ENCODE measurements at places on chromosomes 7 and 10.

DNA sequence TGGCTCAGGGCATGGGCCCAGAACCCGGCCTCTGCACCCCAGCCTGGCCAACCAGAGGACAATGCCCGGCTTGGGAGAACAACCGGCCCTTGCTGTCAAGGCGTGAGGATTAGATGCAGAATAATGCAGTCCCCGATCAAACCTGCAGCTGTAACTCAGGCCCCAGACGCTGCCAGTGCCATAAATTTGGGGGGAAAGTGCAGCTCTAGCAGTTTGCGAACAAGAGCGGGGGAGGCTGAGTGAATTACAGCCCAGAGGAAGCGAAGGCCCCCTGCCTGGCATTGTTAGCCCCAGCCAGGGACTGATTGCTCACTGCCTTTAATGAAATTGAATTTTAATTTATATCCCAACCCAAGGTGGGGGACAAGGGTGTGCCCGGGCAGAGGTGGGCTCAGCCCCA, 38.0 kb upstream of the GNA12 start:
- DNase-seq = no peak

DNA sequence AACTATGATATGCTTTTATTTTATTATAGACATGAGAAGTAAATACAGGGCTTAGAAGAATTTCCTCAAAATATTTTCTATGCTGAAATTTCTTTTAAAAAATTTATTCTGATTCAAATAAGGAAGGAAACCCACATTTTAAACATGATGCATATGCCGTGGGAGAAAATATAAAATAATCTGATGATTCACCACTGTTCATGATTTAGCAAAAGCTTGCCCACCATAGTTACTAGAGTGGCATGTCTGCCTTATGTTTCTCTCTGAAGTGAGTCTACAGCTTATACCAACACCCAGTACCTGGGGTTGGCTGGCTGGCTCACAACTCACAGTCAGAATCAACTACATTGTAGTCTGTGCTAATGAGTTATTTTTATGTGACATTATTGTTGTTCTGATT, 102.0 kb downstream of the GNAI1 start:
- DNase-seq = no peak

DNA sequence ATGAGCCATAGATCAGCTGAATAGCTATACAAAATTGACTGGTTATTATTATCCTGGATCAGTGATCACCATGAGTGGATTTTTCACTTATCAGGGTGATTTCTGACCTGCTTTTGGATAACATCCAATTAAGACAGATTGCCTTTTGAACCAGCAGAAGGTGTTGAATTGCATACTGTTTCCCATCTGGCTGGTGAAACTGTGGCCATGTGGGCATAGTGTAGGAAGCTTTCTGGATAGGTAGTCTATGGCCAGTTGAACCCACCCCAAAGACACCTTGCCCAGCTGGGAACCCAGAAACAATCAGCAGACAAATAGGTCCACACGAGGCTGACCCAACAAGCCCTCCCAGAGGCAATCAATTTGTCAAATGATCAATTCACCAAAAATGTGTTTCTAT, 29.3 kb downstream of the DNAJC12 start:
- no peak for DNase-seq

GRCh38 chr10:127408733-127409132, 140.4 kb upstream of the NPS start:
- no peak for DNase-seq

- peak; percentile 91 for DNase-seq
These were observed 39.8 kb upstream of the TRIM8 start for GRCh38 chr10:102604439-102604841.

DNA sequence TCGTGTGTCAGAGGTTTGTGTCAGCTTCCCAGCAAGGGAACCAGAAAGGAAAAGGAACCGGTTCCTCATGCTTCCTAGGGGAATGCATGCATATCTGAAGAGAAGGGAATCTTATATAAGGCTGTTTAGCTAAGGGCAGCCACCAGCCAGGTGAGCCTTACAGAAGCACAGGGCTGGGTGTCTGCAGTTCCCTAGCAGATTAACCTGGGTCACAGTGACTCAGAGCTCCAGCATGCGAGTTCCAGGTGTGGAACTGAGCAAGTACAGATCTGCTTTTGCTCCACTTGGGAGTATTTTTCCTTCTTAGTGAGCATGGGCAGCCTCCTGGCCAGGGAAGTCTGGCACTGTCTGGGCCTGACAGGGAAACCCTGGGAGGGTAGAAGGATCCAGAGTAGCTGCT, 957 bp upstream of the ANKRD2 start:
- DNase-seq = no peak

- DNase-seq = no peak
These were observed 904.9 kb downstream of the IPMK start for GRCh38 chr10:57362811-57363210.

- no peak for DNase-seq
These were observed 85.9 kb downstream of the GPR37 start for GRCh38 chr7:124679586-124680225.

- no peak for DNase-seq
These were observed 15.1 kb downstream of the CACNB2 start for GRCh38 chr10:18155321-18155720.

- DNase-seq = no peak
These were observed 27.7 kb upstream of the MYH16 start for GRCh38 chr7:99244939-99245338.

DNA sequence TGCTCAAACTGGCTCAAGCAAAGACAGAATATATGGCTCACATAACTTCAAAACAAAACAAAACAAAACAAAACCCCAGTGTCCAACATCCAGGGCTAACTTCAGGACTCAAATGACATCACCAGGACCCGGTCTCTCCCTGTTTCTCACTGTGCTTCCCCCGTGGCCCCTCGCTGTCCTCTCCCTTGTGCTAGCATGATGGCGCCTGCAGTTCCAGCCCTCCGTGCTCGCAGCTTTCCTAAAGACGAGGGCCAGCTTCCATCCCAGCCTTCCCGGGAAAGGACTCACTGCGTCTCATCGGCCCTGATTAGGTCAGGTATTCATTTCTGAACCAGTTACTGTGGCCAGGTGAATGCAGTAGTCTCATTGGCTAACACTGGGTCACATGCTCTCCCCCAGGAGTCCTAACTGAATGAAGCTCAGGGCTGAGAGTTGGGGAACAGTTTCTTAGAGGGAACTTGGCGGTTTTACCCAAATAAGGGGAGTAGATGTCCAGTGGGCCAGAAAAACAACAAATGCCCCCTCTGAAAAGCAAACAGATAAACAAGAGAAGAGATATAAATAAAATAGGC, 33.0 kb upstream of the CTBP2 start:
- no peak for DNase-seq

DNA sequence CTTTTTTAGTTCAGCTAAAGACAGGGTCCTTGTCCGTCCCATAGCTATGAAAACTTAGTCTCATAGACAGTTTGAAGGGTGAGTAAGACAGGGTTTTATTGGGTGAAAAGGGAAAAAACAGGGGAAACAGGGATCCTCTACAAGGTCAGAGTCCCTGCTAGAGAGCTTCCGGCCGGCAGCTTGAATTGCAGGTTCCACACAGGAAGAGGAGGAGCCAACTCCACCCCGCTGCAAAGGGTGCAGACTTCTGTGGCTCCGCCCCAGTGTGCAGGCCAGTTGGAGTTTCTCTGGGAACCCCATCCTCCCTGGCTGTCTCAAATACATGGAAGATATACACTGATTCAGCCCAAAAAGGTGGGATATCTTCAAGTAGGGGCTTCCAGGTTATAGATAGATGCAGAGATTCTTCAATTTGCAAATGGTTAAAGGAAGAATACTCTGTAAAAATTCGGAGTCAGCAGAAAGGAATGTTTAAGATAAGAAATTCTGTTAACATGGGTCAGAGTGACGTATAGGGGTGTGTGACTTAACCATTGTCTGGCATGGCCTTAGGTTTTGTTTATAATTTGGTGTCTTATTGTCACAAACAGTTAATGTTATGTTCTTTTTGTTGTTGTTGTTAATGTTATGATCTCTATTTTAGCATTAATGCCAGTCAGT, 34.6 kb upstream of the HECW1 start:
- peak; percentile 29 for DNase-seq

GRCh38 chr10:16809074-16809718, 8.0 kb downstream of the RSU1 start:
- DNase-seq = peak; percentile 54

DNA sequence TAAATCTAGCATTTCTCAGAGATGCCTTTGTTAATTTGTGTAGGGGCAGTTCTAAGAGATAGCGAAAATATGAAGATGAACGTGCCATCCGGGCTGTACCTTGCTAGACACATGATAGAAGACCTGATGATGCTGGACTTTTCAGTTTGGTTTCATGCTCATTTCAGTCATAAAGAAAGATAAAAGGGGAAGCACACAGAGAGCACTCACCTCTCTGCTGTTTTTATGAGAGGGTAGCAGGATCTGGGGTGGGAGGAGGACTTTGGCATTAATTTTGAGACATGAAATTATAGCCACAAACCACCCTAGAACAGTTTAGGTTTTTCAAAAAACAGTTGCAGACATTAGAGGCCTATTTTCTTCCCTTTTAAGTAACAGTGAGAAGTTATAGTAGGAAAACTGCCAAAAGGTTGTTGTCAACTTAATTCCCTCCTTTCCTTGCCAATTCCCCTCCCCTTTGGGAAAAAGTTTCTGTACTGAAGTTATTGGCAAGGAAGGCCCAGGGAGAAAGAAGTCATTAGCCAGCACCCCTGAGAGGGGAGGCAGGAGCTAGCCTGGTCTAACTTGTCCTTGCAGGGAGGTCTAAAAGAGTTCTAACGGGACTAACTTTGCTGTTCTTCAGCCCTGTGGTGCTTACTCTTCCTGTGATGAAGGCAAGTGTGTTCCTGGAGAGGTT, 2.6 kb downstream of the ST7 start:
- no peak for DNase-seq

GRCh38 chr10:16192337-16192736, 244.5 kb upstream of the PTER start:
- DNase-seq = no peak

DNA sequence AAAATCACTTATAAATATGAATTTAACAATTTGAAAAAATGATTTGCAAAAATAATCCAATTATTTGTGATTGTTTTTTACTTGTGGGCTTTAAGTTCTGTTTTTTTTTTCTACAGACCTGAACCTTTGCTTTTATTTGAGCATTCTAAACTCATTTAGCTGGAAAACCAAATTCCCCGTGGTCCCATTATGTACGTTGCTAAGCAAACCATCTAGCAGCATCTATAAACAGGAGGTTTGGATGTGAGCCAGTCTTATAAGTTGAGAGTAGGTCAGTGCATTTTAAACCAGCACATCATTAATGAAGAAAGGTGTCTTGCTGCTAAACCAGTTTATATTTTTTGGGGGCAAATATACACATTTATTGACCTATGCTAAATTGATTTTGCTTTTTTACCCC, 77.3 kb downstream of the LRRN3 start:
- DNase-seq = peak; percentile 33
